HS-27A (cell line): ENCODE measurements at places on chromosomes 3 and 15.

DNA sequence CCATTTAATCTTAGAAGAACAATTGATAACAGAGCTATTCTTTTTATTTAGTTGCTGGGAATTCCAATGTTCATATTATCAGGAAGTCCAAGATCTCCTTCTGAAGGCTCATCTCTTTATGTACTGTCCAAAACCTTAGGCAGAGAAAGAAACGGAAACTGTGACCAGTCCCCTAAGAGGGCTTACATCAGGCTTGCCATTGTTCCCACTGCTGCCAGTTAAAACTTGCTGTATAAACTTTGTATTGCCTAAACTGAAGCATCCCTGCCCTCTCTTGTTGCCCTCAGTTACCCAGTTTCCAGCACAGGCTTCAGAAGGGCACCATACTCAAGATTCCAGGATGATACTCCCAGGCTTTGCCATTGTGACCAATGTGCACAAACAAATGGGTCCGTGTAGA lies 435.2 kb upstream of the NAALADL2 start:
- no peak for DNase-seq

GRCh38 chr3:33364531-33365128 lies 75.6 kb downstream of the UBP1 start:
- no peak for DNase-seq

- no peak for DNase-seq
These were observed 6.6 kb downstream of the CDCP1 start for GRCh38 chr3:45139372-45140140.

GRCh38 chr15:58462547-58462946 lies 30.8 kb downstream of the LIPC start:
- no peak for DNase-seq

GRCh38 chr3:139994891-139995290 lies 59.9 kb downstream of the CLSTN2 start:
- no peak for DNase-seq

GRCh38 chr3:151327571-151328198 lies 1.7 kb downstream of the P2RY13 start:
- DNase-seq = no peak

- no peak for DNase-seq
These were observed 18.4 kb downstream of the CLDN1 start for GRCh38 chr3:190303884-190304283.

- DNase-seq = no peak
These were observed 157.5 kb downstream of the FBLN2 start for GRCh38 chr3:13706451-13706850.

DNA sequence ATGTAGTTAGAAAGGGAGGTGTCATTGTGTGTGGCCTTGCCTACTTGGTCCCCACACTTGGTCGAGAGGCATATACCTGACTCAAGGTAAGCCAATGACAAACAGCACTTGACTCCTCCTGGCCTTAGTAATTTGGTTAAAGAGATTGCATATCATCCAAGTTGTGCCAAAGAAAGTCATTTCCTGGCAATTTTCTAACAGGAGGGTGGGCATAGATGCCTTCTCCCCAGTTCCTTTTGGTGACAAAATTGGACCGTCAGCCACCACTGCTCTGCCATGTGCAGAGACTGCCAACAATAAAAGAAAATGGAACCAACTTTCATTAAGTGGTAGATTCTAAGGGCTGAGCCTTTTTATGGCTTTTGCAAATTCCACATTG lies 7.9 kb upstream of the LEKR1 start:
- DNase-seq = no peak

GRCh38 chr3:73179601-73180000 lies 118.1 kb downstream of the EBLN2 start:
- DNase-seq = no peak

GRCh38 chr3:183213415-183214276 lies 39.4 kb upstream of the B3GNT5 start:
- no peak for DNase-seq

GRCh38 chr3:177551431-177551836 lies 354.2 kb upstream of the TBL1XR1 start:
- no peak for DNase-seq

- no peak for DNase-seq
These were observed 421 bp downstream of the KLHL18 start for GRCh38 chr3:47283193-47283537.

- DNase-seq = no peak
These were observed 852 bp downstream of the STAB1 start for GRCh38 chr3:52495777-52496602.

- no peak for DNase-seq
These were observed 17.9 kb upstream of the NMNAT3 start for GRCh38 chr3:139695426-139696313.
